Activated CD4-positive, alpha-beta T cell treated with anti-CD3 and anti-CD28 coated beads for 4 hours (primary cell): ENCODE measurements at places on chromosomes 7 and 10.

- no peak for DNase-seq
These were observed 68.7 kb downstream of the TAX1BP1 start for GRCh38 chr7:27808626-27809025.

GRCh38 chr7:116582806-116583444 is 58.1 kb downstream of the CAV1 start:
- DNase-seq = no peak

- no peak for DNase-seq
These were observed 15.6 kb downstream of the ATXN7L1 start for GRCh38 chr7:105860793-105861192.

DNA sequence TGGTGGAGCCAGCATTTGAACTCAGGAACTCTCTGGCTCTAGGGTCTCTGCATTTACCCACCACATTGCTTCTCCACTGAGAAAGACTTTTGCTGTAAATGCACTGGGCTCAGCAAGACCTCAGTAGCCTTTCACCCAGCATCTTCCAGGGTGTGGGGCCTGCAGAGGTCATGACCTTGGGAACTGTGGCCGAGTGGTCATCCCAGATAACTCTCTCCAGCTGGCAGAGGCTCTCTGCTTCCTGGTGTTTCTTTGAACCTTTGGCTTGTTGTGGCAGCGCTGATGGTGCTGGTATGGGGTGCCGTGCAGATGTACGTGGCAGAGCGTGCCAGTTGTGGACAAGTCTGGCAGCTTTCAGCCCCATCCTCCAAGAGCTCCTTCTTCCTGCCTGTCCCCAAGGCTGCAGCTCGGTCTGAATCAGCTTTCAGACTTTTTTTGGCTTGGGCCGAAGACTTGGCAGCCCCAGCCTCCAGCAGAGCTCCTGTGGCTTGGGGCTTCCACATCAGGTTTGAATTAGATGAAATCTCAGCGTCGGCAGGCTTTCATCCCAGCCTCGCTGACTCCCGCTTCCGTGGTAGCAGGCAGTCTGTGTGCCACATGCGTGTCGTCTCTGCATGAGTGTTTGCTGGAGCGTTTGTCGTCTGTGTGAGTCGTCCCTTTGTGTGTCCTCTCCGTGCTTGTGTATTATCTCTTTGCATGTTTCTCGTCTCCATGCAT is 21.5 kb downstream of the ADAMTS14 start:
- DNase-seq = no peak

GRCh38 chr7:36683111-36683510 is 41.2 kb downstream of the AOAH start:
- no peak for DNase-seq

- no peak for DNase-seq
These were observed 335.4 kb upstream of the ANKRD30A start for GRCh38 chr10:36789974-36790373.
